ENCODE measurements at places on chromosomes 1 and 21.

DNA sequence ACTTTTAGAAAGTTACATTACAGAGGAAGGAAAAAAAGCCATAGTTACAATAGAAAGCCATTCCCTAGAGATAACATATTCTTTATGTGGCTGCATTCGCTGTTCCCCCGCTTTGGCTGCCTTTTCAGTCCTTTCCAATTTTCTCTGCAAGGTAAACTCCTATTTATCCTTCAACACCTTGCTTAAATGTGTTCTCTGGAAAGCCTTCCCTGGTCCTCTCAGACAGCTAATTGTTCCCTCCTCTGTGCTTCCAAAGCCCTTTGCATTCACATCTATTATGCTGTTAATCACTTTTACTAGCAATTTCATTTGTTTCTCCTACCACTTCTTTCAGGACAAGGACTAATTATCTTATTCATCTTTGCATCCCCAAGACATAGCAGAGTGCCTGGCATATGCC is 1.6 kb downstream of the PHC2 start:
- no peak for DNase-seq
- H3K27ac ChIP-seq = no peak overlapping the region
- no peak overlapping the region for H3K4me3 ChIP-seq
- no peaks in the 10 kb centered on the region for H3K36me3 ChIP-seq

DNA sequence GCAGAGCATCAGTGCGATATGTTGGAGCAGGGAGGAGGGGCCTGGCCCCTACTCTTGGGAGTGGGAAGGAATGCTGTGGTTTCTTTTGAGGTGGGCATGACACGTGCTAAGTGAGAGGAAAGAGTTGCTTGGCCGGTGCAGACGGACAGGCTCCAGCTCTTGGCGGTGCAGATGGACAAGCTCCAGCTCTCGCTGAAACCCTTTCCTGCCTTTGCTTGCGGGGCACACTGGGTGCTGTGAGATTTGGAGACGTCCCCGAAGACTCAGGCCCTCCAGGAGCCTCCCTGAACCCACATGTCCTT is 15.9 kb downstream of the PDXK start:
- no peaks in the 10 kb centered on the region for H3K27me3 ChIP-seq
- peaks cover 21% of the 10 kb centered on the region for H3K4me1 ChIP-seq
- peaks cover 20% of the 10 kb centered on the region for H3K36me3 ChIP-seq
- DNase-seq = peak; percentile 67

- no peak overlapping the region for H3K4me3 ChIP-seq
- DNase-seq = peak; percentile 99
- H3K4me1 ChIP-seq = peaks cover 46% of the 10 kb centered on the region
- H3K36me3 ChIP-seq = peaks cover 14% of the 10 kb centered on the region
Measured at GRCh38 chr1:205298191-205298994, 23.2 kb downstream of the NUAK2 start.

GRCh38 chr1:42692461-42692860 is 10.2 kb downstream of the YBX1 start:
- peaks cover 16% of the 10 kb centered on the region for H3K4me1 ChIP-seq
- H3K36me3 ChIP-seq = peaks cover 21% of the 10 kb centered on the region
- H3K27me3 ChIP-seq = no peaks in the 10 kb centered on the region
- H3K27ac ChIP-seq = no peak overlapping the region
- H3K4me3 ChIP-seq = no peak overlapping the region

DNA sequence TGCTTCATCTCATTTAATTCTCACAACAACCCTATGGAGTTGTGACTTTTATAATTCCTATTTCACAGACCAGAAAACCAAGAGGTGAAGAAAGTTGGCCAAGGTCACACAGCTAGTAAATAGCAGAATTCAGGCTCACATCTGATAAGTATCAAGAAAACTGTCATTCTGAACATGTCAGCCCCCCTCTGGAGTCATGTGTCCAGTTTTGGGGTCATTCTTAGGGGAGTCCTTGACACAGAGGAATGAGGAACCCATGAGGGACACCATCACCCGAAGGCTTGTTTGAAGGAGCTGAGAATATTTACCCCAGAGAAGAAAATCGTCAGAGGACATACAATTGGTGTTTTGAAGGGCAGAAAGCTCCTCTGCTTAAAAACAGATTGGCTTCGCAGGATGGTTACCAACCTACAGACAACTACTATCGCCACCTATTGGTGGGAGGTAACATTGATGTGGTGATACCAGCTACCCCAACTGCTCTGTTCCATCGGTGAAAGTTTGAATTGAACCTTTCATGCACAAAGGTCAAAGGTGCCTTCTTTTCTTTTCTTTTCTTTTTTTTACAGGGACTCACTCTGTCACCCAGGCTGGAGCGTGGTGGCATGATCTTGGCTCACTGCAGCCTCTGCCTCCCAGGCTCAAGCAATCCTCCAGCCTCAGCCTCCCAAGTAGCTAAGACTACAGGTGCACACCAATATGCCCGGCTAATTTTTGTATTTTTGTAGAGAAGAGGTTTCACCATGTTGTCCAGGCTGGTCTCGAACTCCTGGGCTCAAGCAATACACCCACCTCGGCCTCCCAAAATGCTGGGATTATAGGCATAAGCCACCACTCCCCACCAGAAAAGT is 31.3 kb downstream of the NCMAP start:
- H3K27ac ChIP-seq = no peak overlapping the region
- H3K36me3 ChIP-seq = no peaks in the 10 kb centered on the region
- peak; percentile 63 for DNase-seq
- no peak overlapping the region for H3K4me3 ChIP-seq
- H3K27me3 ChIP-seq = peaks cover 45% of the 10 kb centered on the region
- no peaks in the 10 kb centered on the region for H3K4me1 ChIP-seq

DNA sequence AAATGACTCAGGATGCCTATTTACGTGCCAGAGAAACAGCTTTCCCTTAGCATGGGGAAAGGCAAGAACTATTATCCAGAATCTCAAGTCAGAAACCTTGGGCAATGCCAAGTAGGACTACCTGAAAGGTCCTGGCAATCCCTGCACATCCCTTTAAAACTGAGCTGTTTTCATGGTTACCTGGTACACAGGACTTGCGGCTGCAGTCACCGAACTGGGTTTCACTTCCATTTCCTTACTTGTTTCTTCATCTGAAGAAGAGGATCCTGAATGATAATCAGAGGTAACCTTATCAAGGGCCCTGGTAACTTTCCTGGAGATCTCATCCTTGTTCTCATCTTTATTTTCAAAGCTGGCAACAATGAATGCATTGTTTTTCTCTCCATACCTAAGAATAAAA is 14.3 kb downstream of the BTG3 start:
- no peak for DNase-seq
- no peak overlapping the region for H3K27ac ChIP-seq
- no peak overlapping the region for H3K4me3 ChIP-seq
- peaks cover 4% of the 10 kb centered on the region for H3K4me1 ChIP-seq
- H3K27me3 ChIP-seq = no peaks in the 10 kb centered on the region
- H3K36me3 ChIP-seq = peaks cover 20% of the 10 kb centered on the region

DNA sequence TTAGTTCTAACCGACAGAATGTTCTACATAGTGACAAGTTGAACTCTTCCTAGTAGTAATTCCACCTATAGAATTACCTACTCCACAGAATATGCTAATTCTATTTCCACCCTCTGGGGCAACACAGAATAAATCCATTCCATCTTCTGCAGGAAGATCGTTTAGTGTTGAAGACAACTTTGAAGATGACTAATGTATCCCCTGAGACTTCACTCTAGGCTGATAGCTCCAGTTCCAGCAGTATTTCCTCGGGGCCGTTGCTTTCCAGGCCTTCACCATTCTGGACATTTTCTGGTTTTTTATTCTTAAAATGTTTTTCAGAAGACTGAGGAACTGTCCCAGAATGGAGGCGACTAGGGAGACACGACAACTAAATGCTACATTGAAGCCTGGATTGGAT is 61.0 kb upstream of the CSF1 start:
- no peak for DNase-seq
- H3K27ac ChIP-seq = no peak overlapping the region
- 0 out of 2 replicates have a peak, but pooled peaks cover 1% of the 10 kb centered on the region for H3K4me1 ChIP-seq
- no peak overlapping the region for H3K4me3 ChIP-seq

GRCh38 chr1:182968836-182969734 is 16.1 kb upstream of the SHCBP1L start:
- H3K4me1 ChIP-seq = peaks cover 2% of the 10 kb centered on the region
- H3K36me3 ChIP-seq = no peaks in the 10 kb centered on the region
- DNase-seq = no peak
- H3K27ac ChIP-seq = no peak overlapping the region
- no peak overlapping the region for H3K4me3 ChIP-seq

GRCh38 chr1:185137896-185138545 is 18.7 kb downstream of the TRMT1L start:
- no peak for DNase-seq
- H3K27ac ChIP-seq = no peak overlapping the region
- no peaks in the 10 kb centered on the region for H3K27me3 ChIP-seq
- no peaks in the 10 kb centered on the region for H3K4me1 ChIP-seq

DNA sequence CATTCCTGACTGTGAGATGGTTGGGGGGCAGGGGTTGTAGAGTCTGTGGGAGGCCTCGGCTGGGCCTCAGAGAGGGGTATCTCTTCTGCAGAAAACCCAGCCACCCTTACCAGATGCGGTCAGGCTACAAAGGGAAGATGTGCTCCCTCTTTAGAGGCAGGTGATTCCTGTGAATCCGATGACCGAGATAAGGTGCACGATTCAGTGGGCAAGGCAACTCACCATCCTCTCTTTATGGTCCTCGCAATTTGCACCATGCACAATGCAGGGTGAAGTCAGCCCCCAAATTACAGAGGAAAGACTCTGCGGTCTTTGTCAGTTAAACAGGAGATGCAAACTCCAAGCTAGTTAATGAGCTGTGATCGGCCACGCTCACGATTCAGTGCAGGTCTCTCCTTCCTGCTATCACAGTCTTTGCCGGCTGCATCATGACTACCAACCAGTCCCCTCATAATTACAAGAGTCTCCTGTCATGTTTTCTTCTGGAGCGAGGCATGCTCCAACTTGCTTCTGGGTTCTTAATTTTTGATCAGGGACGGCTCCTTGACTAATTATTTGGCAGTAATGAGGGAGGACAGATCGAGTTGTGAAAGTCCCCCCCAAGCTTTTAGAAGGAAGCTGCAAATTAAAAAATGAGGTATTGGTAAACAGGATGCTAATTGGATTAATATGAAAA is 12.5 kb downstream of the TP73 start:
- H3K27ac ChIP-seq = no peak overlapping the region
- H3K36me3 ChIP-seq = no peaks in the 10 kb centered on the region
- peaks cover 19% of the 10 kb centered on the region for H3K27me3 ChIP-seq
- no peak overlapping the region for H3K4me3 ChIP-seq

- no peak overlapping the region for H3K4me3 ChIP-seq
- H3K4me1 ChIP-seq = no peaks in the 10 kb centered on the region
- peaks cover 35% of the 10 kb centered on the region for H3K36me3 ChIP-seq
- no peaks in the 10 kb centered on the region for H3K27me3 ChIP-seq
- H3K27ac ChIP-seq = no peak overlapping the region
Measured at GRCh38 chr1:119933397-119933796, 37.1 kb upstream of the ADAM30 start.
